ENCODE measurements at places on chromosomes 13 and 19.

GRCh38 chr19:13055213-13056051 is 47.2 kb downstream of the LYL1 start:
- no peak for DNase-seq

DNA sequence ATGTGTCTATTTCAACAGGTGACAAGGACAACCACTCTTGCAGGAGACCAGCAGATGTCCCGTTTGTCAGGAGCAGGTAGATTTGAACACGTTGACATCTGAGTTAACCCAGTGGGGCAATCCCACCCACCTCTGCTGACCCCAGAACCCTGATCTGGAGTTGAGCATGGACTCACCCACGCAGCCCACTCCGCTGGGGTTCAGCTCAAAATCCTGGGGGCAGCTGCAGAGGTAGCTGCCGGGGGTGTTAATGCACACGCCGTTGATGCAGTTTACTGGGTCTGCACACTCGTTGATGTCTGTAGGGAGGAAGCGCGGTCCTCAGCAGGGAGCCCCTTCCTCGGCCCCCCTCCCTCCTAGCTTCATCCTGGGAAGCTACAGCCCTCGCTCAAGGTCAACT is 39.9 kb downstream of the FBN3 start:
- DNase-seq = no peak

GRCh38 chr13:99796175-99796819 is 175.3 kb downstream of the ZIC5 start:
- no peak for DNase-seq

GRCh38 chr19:55494172-55494761 is 6.0 kb downstream of the SSC5D start:
- no peak for DNase-seq

GRCh38 chr19:49880162-49880869 is 2.8 kb downstream of the TBC1D17 start:
- no peak for DNase-seq

- no peak for DNase-seq
Observed at GRCh38 chr13:52848455-52849195, at the start of gene PCDH8. Gene PCDH8, minus strand, starts transcription at chr13:52848640. Its CDS starts 204 bp downstream, at chr13:52848436.

GRCh38 chr13:114027826-114028225 is 54.0 kb upstream of the C13orf46 start:
- no peak for DNase-seq

GRCh38 chr19:45784096-45784495 is 1.8 kb upstream of the DMPK start:
- no peak for DNase-seq

DNA sequence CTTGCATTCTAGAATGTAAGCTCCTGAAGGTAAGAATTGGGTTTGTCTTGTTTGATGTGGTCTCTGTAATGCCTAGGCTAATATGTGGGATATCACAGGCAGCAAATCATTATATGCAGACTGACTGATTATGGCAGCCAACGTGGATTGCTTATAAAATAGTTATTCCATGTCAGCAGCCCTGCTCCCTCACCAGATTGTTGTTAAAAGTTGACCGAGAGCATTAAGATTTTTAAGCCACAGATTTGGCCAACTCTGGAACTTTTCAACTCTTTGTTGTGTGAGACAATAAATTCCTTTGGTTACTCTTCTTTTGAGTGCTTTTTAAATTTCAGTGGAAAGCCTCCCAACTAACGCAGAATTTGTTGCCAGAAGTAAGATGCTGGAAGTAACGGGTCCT is 92.6 kb upstream of the FAM216B start:
- no peak for DNase-seq

GRCh38 chr19:47331931-47332547 is at the start of gene C5AR2:
Gene C5AR2, plus strand, starts transcription at chr19:47332175. Its CDS starts 8,625 bp downstream, at chr19:47340800.
- no peak for DNase-seq

All from GM18507 (cell line).